ENCODE measurements at places on chromosomes 16 and 17.

GRCh38 chr16:4570086-4570485, 13.9 kb downstream of the C16orf96 start:
- DNase-seq: no peak

DNA sequence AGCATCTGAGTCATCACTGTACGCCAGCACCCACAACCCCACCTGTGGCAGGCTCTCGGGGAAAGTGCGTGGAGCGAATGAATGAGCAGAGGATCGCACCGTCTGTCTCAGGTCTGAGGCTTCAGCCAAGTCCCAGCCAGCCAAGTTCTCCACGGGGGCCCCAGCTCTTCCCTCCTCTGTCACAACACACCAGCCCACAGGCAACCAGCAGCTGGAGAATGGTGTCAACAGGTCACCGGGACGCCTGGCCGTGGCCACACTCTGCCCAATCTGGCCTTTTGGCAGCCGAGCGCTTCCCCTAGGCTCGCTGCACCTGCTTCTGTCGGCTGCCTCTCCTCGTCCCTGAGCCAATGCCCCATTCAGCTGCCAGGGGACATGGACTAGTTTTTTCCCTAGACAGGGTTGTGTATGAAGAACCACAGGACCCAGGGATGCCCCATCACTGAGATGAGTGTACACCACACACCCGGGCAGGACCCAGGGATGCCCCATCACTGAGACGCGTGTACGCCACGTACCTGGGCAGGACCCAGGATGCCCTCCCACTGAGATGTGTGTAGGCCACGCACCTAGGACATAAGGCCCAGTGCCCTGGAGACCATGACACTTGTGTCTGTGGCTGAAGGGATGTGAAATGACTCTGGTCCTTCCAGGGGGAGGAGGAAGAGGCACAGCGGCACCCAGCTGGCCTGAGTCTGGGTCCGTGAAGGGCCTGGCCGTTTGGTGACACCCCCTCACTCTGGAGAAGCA, 52.8 kb downstream of the ABR start:
- no peak for DNase-seq

DNA sequence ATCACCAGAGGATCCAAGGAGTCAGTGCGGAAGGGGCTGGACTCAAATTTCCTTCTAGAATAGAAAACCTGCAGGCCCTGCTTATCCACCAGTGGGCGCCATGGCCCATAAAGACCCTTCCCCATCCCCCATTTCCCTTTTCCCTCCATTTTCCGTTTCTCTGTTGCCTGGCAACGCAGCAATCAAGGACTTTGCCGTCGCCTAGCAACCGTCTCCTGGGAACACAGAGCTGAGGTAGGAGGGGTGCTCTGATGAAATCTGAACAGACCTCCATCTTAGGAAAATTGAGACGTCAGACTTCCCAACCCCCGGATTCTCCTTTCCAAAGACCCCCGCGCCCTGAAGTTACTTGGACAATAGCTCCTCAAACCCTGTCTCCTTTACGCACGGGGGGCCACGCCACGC, 5.7 kb downstream of the DLG4 start:
- DNase-seq: no peak

DNA sequence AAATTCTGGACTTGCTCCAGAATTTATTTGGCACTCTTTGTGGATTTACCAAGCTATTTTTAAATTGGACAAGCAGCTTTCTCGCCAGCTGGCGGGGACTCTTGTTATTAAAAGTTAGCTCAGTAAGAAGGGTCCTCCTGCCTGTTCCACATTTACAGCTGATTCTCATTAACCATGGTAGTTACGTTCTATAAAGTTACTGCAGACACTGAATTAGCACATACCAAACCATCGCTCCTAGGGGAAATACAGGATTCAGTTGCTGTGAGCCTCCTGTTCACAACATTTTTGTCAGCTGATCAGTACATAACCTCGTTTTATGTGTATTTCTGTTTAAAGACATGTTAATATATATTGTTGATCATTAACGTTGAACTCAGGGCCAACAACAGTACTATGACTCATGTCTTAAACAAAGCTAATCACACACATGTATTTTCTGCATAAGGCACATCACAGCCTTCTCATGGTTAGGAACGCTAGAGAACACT, 4.2 kb downstream of the LDAF1 start:
- no peak for DNase-seq

DNA sequence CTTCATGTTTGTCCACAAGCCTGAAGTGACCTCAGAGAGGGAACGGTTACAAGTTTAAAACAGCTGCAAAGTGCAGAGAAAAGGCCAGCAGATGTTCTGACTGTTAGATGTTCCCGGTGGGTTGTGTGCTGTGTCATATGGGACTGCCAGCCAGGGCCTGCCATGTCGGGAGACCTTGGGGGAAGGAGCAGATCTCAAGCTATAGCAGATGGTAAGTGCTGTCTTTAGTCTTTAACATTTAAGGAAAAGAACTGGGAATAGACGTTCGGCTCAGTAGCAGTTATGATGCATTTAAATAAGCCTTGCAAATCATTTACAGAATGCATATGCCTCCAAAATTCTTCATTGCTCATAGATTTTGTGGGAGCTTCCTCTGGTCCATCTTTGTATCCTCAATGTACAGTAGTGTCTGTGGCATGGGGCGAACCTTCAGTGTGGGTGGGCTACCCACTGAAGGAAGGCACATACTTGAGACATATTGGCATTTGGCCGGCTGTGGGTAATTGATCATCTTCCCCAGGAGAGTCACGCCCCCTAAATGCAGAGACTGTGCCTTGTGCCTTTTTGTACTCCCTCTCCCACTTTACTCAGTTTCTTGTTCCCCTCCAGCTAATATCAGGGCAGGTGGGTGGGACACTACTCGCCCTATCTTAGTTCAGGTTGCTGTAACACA, 131.9 kb downstream of the NPIPB5 start:
- no peak for DNase-seq

DNA sequence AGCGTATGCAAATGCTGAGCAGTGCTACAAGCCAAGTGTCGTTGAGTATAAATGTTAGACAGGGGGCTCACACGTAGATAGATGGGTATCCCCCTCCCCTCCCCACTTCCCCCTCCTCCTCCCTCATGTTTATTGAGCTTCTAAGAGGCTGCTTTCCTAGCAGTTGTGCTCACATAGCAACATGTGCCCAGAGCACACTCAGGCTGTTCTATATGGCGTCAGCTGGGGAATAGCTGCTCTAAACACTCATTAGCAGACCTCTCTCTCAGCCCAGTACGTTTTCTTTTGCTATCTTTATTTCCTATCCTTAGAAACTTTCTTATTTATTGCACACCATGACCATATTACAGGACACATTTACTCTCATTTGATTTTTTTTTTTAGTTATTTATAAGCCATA, 1.8 kb downstream of the KCNJ2 start:
- DNase-seq: no peak

- DNase-seq: no peak
Observed at GRCh38 chr17:18361837-18362697, 1.3 kb downstream of the SHMT1 start.

- DNase-seq: peak; percentile 53
Observed at GRCh38 chr17:50630524-50631194, 4.0 kb upstream of the ABCC3 start.

- no peak for DNase-seq
Observed at GRCh38 chr17:44915321-44915726, at the start of gene GFAP. TSS of gene GFAP (minus strand) at chr17:44915500. CDS start at chr17:44915486, 14 bp downstream.

- no peak for DNase-seq
Observed at GRCh38 chr17:8243827-8244226, 4.0 kb downstream of the CTC1 start.

GRCh38 chr17:57436565-57436964, 180.2 kb downstream of the MSI2 start:
- no peak for DNase-seq

GRCh38 chr16:82260212-82260795, 90.3 kb upstream of the MPHOSPH6 start:
- DNase-seq: no peak

- DNase-seq: no peak
Observed at GRCh38 chr16:11203111-11203623, 52.8 kb downstream of the SOCS1 start.

DNA sequence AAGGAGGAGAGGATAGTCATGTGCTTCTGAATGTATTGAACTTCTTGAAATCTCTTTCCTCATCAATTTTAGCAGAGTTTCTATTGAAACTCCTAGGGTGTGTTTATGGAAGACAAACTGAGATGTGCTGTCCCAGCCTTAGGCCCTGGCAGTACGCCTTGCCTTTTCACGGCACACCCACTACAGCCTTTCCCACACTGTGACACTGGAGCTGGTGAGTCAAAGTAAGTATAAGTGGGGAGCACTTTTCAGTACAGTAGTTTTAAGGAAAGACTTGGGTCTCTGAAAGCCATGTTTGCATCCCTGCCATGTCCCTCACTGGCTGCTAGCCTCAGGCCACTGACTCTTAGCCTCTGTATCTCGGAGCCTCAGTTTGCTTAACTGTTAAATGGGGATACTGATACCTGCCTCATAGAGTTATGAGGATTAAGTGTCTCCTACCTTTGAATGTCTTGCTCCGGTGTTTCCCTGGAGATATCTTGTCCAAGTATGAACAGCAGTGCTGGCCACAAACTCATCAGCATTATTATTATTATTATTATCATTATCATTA, 144.7 kb upstream of the CRHR1 start:
- DNase-seq: no peak

GRCh38 chr17:78870621-78871020, 30.0 kb upstream of the USP36 start:
- no peak for DNase-seq

- no peak for DNase-seq
Observed at GRCh38 chr17:54373970-54374369, 526.7 kb upstream of the TOM1L1 start.

GRCh38 chr16:30895627-30896260, 670 bp upstream of the CTF1 start:
- no peak for DNase-seq

GRCh38 chr16:63038397-63039106, 1002.3 kb upstream of the CDH8 start:
- DNase-seq: no peak

DNA sequence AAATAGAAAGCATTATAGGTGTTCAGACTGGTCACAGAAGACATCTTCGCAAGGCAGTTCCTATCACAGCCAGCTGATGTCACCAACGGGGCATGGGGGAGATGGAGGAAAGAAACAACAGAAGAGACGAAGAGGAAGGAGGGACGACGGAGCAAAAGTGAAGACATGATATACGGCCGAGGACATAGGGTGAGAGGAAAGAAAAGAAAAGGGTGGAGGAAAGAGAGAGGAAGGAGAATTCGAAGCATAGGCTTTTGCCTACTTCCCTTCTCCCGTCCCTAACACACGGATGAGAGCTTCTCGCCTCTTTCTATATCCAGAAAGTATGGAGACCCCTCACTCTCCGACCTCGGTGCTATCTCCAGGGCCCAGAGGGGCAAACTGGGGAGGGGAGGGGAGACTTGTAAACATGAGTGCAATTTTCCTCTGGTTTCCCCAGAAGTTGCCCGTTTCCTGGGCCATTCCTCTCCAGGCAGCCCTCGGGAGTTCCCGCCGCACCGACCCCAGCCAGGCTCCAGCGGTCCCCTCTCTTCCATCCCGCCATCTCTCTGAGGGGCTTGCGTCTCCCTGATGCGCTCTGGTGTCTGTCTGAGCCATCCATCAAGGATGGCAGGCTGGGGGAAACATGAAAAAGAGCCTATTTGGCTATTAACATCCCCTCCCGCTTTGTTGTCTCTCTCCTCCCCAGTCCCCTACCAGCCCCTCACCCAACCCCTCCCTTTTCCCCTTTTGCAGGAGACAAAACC, 26.0 kb downstream of the COPZ2 start:
- DNase-seq: peak; percentile 32

- DNase-seq: no peak
Observed at GRCh38 chr16:86038926-86039310, 140.0 kb downstream of the IRF8 start.

DNA sequence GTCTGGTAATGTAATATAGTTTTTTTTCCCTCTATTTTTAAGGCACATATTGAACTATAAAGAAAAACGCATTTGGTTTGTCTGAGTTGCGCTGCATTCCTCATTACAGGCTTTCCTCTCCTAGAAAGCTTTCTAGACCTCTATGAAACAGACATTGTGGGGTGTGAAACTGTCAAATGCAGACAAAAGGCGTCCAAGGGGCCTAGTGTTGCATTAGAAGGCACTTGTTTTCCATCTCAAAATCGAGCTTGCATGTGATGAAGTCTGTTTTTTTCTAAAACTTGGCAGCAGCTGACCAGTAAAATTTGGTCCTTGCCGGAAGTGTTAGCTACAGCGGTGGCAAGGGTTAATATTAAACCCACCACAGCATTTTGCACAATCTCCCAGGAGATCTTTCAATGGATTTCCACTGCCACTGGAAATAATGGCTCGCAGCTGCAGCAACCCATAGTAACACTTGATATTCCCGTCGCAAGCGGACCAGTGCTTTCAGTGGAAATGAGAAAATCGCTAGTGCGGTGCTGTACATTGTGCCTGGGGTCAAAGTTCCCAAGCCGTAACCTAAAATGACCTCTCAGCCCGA, 602.6 kb downstream of the KCNJ2 start:
- DNase-seq: no peak

- DNase-seq: no peak
Observed at GRCh38 chr16:23424292-23424958, 28.6 kb downstream of the COG7 start.

DNA sequence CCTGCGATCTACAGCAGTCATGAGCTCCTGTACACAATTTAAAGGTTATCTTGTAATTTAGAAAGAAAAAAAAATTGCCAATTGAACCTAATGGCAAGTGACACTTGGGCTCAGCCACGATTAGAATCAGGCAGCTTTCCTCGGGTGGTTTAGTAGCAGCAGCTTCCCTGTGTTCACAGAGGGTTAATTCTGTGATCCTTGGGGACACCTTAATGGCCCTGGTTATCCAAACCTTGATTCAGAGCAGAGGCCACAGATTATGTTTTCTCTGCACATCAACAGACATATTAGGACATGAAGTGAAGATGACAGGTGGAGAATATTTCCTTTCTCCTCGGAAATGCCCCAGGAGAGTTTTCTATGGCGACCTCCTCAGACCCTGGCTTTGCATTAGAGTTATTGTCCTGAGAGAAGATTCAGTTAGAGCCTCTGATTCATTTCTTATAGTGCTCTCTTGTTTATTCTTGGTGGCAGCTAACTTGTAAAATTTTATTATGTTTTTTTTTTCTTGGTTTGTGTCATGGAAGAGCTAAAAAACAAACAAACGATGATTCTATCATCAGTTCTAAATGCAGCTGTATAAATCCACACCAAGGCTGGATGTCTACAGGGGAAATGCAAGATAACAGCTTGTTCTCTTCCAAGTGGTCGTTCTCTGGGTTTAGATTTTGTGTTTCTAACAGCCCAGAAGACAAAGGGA, 351.2 kb upstream of the DYNLRB2 start:
- DNase-seq: no peak

All from activated T-cell treated with anti-CD3 and anti-CD28 coated beads for 1 hour (primary cell).